ENCODE measurements at places on chromosomes 1 and 21.

DNA sequence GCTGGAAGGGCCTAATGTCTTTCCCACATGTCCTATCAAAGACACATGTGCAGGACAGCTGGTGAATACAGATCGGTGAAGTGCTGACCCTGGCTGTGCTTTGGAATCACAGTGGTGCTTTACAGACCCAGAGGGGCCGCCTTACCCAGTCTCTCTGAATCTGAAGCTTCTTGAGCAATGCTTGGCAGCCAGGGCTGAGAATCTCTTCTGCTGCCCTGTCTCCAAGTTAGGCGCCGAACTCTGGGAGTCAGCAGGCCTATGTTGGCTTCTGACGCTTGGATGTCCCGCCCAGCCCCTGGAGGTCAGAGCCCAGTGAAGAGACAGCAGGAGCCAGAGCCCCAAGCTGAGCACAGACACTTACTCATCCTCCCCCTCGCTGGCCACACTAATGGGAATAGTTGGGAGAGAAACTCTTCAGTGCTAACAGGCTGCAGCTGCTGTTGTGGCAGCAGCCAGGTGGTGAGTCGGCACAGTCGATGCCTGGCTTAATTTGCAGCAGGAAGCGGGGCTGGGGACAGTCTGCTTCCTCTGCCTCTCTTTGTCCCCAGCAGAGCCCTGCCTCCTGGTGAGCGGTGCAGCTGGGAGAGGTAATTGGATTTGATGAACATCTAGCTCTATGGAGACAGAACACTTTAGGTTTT is 68.1 kb downstream of the URB2 start:
- DNase-seq: no peak

DNA sequence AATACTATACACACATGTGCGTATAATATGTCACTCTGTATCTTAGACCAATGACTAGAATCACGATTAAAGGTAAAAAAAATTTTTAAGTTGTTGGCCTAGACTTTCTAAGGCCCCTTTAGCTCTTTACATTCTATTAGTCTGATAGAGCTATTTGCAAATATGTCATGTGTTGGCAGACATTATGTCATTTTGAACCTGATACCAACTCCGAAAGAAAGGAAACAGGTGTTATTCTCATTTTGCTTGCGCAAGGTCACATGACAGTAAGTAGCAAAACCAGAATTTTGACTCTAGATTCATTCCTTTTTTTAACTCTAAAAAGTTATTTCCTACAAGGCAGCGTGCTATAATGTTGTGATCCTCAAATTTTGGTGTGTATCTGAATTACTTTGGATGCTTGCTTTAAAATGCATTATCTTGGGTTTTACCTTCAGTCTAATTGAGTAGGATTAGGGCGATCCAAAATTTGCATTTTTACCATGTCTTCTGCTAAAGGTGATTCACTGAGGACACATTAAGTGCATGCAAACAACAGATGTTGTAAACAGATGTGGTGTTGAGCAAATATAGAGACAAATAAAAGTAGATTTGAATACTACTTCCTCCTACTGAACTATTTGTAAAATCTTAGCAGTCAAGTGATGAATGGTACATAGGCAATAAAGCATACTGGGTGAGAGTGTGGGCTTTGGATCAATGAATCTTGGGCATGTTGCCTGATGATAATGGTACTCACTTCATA is 63.5 kb upstream of the KIAA1614 start:
- no peak for DNase-seq

DNA sequence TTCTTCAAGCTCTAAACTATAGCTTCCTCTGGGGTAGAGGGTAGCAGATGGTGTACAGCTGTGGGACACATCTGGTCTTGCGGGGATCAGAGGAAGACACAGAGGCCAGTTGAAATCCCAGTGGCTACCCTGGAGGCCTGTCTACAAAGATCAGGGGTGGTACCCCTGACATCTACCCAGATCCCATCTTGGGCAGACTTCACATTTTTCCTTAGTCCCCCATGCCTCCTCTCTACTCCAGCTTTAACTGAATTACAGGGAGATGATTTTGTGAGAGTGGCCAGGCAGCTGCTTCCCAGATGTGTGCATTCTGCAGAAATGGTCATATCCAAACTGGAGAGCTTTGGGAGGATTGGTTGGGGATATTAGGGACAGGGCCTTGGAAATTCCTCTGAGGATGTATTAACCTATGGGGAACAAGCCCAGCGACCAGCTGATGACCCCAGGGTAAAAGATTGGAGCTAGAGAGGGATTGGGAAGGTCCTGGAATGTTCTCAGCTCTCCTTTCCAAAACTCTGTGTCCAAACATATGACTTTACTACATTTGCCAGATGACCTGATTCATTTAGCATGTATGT is 9.6 kb upstream of the CD34 start:
- no peak for DNase-seq

DNA sequence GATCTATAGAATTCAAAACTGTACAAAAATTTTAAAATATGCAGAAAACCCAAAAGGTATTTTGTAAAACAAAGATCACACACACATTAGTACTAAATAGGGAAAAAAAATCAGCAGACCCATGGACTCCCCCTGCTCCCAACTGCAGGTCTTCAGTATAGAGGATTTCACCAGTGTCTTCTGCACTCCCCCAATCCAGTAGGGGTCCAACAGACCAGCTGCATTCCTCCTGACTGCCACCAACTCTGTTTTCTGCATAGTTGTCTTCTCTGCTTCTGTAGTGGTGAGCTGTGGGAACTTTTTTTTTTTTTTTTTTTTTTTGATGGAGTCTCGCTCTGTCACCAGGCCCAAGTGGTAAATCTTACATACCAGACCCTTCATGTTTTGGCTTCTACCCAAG is 21.9 kb downstream of the CLCA2 start:
- no peak for DNase-seq

DNA sequence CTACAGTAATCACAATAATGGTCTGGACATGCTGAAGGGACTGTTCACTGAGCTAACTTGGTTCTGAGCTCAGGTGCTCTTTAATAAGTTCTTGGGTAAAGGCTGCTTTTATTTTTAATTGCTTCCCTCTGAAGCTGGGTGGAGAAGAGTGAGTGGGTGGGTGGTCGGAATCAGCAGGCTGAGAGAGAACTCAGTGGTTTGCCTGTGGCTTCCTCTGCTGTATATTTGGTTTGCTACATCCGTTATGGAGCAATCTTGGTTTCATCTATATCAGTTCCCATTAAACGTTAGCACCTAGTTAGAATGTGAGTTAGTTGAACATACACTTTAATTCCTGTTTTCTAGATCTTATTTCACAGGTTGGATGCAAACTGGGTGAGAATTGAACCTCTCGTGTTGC is 23.3 kb downstream of the CNIH4 start:
- no peak for DNase-seq

Measured in CD4-positive, alpha-beta T cell treated with Interferon gamma for 1 hour (primary cell).